Ascending aorta (tissue), 2 donors: ENCODE measurements at places on chromosomes 11 and 22.

DNA sequence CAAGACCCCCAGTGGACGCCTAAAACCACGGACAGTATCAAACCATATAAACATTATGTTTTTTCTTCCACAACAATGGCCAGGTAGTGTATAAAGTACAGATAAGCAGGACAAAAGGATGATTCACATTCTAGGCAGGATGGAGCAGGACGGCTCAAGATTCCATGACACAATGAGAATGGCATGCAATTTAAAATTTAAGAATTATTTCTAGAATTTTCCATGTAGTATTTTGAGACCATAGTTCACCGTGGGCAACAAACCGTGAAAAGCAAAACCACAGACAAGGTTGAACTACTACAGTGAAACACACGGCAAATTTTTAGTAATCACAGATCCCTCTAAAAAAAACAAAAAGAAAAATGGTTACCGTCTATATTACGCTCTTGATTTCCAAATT is 7.5 kb downstream of the NARS2 start:
- no peak for DNase-seq

DNA sequence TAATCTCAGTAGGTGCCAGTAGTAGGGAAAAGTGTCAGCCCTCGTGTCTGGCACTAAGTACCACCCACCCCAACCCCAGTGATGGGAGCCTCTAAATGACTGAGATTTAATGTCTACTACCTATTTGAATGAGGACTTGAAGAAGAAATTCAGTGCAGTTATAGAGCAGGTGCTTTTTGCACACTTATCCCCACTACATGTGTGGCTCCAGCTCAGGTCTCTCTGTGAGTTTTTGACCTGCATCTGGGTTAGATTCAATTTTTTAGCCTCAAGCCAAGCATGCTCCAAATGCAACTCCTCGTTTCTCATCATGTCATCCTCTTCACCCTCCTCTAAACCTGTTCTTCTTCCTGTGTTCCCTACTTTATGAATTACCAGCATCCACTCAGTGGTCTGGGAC is 24.9 kb upstream of the NNMT start:
- no peak for DNase-seq

- DNase-seq = no peak
These were observed 558.6 kb downstream of the KCNA4 start for GRCh38 chr11:29458252-29458651.

DNA sequence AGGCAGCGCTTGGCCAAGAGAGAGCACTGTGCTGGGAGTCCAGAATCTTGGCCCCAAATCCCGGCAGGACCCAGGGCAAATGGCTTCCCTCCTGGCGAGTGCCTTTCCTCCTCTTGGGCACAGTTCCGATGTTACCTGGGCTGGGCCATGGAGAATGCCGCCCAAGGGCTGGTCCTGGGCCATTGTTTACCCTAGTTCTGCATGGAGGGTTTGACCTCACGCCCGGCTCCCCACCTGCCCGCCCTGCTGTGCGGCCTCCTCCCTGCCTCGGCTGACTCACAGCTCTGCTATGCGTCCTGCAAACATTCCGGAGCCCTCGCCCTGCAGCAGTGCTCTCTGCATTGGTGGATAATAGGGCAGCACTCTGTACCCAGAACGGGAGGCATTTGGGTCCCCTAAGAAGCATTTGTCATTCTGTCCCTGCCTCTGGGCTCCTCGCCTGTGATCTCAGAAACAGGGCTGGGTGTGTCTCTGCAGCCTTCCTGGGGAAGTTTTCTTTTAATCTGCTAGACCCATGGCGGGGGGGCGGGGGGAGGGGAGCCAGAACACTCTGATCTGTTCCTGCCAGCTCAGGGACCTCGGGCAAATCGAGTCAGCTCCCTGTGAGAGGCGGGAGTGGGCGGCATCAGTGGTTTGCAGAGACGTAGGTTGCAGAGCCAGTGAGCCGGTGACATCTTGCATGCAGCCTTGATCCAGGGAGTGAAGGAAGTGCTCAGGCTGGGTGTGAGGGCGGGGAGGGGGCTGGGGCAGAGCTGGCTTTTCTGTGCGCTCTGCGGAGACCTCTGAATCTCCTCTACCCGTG is 32.9 kb upstream of the SMIM38 start:
- DNase-seq = peak; percentile 89

- no peak for DNase-seq
These were observed 689 bp downstream of the PDHX start for GRCh38 chr11:34916843-34917770.

GRCh38 chr11:64856382-64857227 is 12.2 kb upstream of the CDC42BPG start:
- peak; percentile 98 for DNase-seq

DNA sequence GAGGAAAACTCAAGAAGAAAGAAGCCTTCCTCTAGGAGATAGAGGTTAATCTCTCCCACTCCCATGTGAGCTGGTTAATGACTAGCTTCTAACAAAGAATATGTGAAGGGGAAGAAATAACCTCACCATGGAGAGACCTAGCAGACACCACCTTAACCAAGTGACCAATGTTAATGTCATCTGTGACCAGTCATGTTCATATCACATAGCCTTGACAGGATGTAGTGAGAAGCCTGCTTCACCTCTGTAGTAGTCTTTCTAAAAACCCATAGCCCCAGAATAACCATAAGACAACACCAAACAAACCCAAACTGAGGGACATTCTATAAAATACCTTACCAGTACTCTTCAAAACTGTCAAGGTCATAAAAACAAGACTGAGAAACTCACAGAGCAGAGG is 21.5 kb upstream of the POU2AF1 start:
- DNase-seq = no peak

GRCh38 chr11:122851366-122851966 is 13.2 kb downstream of the CRTAM start:
- no peak for DNase-seq

- no peak for DNase-seq
These were observed 2.9 kb downstream of the DAGLA start for GRCh38 chr11:61682906-61683675.

- DNase-seq = no peak
These were observed 59.1 kb downstream of the IGLL1 start for GRCh38 chr22:23520863-23521440.

DNA sequence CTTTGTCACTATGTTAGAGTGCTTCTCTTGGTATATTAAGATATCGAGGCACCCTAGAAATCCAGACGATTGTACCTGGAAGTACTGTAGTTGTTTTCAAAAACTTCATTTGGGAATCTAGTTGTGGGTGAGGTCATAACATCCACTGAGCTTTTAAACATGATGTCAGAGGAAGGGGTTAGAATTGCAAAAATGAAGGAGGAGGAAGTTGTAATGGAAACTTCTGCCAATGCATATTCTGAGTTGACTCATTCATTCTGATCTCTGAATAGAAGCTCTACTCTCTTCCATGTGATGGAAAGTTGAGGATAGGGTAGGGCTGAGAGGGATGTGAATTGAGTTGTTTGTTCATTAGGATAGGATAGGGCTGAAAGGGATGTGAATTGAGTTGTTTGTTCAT is 7.7 kb downstream of the CD44 start:
- no peak for DNase-seq
